ENCODE measurements at places on chromosomes 16 and 17.
A peak's percentile ranks its signal among the peaks of the same experiment; 100 is the strongest.

DNA sequence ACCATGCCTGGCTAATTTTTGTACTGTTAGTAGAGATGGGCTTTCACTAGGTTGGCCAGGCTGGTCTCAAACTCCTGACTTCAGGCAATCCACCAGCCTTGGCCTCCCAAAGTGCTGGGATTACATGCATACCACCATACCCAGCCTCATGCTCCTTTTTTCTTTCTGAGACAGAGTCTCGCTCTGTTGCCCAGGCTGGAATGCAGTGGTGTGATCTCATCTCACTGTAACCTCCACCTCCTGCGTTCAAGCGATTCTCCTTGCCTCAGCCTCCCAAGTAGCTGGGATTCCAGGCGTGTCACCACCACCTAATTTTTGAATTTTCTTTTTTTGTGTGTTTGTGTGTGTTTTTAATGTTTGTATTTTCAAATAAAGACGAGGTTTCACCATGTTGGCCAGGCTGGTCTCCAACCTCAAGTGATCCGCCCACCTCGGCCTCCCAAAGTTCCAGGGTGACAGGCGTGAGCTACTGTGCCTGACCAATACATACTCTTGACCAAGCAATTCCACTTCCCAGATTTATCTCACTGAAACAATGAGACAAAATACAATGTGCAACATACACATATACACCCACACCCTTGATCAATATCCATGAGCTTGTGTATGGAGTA lies 5.0 kb downstream of the GRB2 start:
- DNase-seq, result no peak

DNA sequence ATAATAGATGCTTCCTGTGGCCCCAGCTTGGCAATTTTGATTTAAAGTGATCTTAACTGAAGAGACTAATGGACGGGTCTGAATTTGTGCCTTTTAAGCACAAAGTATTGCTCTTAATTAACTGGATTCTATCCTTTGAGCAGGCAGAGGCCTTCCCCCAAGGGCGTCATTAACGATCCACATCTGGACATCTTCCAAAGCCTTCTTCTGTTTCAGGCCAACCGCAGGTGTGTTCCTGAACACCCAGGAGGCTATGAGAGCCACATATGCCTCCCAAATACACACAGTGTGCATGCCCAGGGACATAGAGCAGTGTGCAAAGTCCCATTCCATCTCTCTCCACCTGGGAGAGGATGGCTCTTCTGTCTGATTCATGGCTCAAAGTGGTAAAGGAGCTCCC lies 42.3 kb downstream of the MAPT start:
- no peak for DNase-seq

DNA sequence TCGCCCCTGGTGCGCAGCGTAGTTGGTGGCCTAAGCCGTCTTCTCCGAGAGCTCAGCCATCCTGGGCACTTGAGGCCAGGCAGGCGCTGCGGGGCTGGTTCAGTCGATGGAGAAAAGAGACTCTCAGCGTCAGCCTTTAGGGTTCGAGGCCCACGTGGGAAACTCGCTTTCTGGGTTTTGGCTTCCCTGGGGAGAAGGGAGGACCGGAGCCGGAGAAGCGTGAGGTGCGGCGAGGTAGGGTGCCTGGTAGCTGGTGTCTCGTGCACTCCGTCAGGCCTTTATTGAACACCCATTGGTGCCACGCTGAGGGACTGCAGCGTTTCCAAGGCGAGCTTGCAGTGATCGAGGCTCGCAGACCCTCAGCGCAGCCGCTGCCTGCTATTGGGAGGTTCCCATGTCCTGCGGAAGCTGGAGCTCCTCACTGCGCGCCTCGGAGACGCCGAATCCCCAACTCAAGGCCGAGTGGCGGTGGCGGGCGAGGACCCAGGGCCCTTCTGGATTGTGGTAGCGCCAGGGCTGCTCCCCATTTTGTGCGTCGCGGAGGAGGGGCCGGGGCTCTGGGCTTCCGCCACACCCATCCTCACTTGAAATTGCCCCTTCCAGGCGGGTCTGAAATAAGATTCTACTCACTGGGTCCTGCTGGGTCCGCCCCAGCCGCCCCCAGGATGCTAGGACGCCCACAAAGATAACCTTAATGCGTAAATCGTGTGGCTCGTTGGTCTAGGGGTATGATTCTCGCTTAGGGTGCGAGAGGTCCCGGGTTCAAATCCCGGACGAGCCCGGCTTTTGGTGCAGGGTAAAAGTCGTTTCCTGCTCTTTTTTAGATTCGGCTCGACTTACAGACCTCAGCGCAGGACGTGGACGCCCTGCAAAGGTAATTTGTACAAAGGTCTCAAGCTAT lies 1.2 kb downstream of the OR1F1 start:
- DNase-seq, result peak; percentile 50

GRCh38 chr17:29565643-29566472 lies 979 bp downstream of the ABHD15 start:
- no peak for DNase-seq

DNA sequence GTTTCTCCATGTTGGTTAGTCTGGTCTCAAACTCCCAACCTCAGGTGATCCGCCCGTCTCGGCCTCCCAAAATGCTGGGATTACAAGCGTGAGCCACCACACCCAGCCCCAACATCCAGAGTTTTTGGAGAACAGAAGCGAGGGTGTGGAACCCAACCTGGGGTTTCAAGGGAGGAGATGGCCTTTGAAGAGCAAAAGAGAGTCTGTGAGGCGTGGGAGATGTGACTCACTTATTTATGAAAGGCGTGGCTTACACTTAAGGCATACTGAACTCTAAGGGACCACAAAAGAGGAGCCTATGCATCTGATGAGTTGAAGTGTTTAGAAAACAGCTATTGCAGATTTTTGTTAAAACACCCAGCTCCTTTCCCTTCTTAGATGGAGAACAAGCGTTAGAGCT lies 18.9 kb downstream of the ARSG start:
- no peak for DNase-seq

DNA sequence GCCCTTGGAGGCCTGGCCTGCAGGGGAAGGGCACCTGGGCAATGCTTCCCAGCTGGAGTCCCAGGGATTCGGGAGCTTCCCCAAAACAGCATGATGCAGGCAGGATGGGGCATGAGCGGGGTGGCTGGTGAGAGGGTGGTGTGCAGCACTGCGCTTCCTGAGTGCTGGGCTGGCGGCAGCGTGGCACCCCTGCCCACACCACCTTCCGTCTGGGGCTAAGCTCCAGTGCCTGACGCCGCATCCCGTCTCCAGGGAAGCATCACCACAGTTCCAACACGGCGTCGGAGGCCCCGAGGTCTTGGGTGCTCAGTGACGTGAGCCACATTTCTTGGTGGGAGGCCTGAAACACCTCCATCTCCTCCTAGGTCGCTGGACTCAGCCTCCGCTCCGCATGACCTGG lies 13.8 kb upstream of the MTSS2 start:
- DNase-seq, result no peak

DNA sequence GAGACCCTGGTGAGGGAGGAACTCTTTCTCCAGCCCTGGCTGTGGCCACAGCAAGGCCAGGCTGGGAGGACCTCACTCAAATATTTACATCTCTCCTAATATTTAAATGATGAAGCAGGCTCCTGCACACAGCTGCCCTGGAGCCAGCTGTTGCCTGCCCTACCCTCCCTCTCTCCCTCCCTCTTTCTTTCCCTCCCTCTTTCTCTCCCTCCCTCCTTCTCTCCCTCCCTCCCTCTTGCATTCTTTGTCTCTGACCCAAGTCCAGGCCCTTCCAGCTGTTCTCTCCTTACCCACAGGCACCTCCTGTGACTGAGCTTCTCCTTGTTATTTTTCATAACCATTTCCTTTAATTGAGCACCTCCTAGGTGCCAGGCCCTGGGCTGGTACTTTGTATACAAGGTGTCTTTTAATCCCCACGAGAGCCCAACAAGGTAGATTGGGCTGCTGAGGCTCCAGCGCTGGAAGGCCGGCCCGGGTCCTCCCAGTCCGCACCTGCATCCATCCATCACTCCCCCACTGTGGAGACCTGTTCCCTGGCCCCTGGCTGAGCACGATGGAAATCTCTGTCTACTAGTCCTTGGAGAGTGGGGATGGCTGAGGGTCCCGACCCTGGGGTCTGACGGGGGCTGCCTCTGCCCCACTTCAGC lies 242.3 kb downstream of the SEC14L1 start:
- DNase-seq, result peak; percentile 72

All from fibroblast of pulmonary artery (primary cell).